ENCODE measurements at places on chromosomes 11 and 22.

GRCh38 chr11:57459164-57460021 is 935 bp upstream of the RTN4RL2 start:
- DNase-seq, result no peak

DNA sequence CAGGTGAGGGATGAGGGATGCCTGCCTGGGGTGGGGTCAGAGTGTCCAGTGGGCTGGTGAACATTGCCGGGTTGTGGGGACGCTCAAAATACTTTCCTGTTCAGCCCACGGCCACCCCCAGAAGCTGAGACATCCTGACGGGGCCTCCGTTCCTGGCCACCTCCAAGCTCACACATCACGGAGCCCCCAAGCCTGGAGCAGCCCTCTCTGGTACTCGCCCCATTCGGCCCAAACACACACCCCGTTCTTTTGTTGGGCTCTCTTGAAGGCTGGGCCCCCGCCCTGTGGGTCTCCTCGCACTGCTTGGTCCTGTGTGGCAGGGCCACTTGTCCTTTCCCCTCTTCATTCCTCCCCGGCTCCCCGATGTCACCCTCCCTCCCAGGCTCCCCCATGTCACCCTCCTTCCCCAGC is 442.6 kb downstream of the TBC1D22A start:
- DNase-seq, result no peak

- DNase-seq, result no peak
Measured at GRCh38 chr11:102220728-102221467, 96.4 kb upstream of the BIRC3 start.

DNA sequence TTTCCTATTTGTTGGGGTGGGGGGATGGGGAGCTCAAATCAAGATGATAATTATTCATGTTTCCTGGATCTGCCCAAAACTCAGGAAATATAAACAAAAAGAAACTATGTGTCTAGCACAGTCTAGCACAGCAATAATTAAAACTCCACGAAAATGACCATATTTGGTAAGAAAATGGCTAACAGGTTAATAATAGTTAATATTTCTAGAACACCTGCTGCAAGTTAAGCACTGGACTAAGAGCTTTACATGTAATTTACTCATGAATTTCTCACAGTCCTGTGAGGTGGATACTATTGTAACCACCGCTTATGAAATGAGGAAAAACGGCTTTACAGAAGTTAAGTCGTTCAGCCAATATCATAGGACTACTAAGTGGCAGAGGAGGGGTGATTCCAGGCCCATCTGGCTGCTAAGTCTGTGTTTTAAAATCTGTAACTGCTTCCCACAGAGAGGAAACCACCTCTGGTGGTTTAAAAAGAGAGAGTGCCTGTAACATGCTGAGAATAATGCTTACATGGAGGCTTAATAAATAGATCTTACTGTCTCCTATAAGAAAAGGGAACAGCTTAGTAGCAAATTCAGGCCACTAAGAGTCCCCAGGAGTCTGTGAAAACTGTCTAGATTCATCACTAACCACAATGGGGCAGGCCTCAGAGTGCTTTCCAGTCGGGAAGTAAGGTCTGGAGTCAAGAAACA is 11.0 kb upstream of the AMOTL1 start:
- DNase-seq, result no peak

DNA sequence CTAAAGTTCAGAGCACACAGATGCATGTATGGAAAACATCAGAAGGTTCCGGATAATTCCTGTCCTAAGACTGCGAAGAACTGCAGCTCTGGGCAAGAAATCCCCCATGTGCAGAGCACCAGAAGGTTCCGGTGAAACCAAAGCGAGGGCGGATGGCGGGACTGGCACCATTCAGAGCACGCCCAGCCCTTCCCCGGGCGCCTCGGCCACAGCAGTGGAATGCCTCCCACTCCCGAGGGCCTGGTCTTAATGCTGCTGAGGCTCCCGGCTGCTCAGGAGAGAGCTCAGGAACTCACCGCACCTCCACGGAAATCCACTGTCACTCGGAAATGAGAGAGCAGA is 43.1 kb downstream of the BRD1 start:
- no peak for DNase-seq

- no peak for DNase-seq
Measured at GRCh38 chr11:68133761-68134160, 12.6 kb upstream of the CHKA start.

All from H54 (cell line).